ENCODE measurements at places on chromosomes 4 and X. TPM values are rescaled to one million over a fixed set of nuclear protein-coding genes. Genes with fewer than 3 reads are reported as not detected.

DNA sequence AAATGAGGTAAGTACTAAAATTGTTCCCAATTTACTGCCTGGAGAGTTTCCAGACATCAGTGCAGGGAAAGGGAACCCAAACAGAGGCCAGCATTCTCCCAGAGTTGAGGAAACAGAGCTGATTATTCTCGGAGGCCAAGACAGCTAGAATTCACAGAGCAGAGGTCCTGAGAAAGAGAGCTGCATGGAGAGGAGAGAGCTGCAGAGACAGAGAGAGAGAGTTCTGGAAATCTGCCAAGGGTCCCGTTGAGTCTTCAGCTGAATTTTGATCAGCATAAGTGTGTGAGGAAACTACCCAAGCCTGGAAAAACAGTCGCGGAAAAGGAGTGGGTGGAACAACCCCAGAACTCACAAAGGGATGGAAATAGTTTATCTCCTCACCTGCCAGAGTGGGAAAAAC lies 43.8 kb upstream of the GPR173 start:
- H3K36me3 ChIP-seq = no peaks in the 10 kb centered on the region
- no peak overlapping the region for H3K4me3 ChIP-seq
- H3K4me1 ChIP-seq = no peaks in the 10 kb centered on the region
- DNase-seq = no peak

DNA sequence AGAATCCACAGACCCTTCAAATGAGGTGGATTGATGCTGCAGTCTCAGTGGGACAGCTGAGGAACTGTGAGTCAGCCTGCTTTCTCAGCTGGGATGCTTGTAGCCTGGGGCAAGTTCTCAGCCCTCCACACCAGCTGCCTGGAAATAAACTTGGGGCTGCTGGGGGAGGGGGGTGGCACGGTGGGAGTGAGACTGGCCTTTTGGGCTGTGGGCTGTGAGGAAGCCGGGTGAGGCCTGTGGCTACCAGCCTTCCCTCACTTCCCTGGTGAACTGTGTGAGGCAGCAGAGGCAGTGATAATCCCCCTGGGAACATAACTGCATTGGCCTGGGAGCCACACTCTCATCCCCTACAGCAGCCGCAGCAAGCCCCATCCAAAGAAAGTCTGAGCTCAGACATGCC lies 114.5 kb upstream of the GUCY1A1 start:
- H3K4me1 ChIP-seq = no peaks in the 10 kb centered on the region
- H3K27ac ChIP-seq = no peak overlapping the region
- no peak overlapping the region for H3K4me3 ChIP-seq

DNA sequence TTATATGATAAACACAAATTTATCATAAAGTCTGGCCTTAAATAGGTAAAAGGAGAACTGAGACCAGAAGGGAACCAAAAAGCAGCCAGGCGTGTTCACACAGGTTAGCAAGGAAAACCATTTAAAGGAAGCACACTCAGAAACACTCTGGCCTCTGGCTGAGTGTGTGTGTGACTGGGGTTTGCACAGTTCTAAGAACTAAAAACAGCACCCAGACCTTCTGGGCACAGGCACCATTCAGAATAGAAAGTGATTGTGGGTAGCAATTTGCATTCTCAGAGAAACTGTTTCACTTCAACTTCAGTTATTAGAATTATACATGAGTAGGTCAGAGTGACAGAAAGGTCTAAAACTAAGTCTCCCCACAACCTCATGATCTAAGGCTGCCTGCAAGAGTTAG lies 10.0 kb downstream of the GPR82 start:
- H3K4me1 ChIP-seq = no peaks in the 10 kb centered on the region
- H3K36me3 ChIP-seq = no peaks in the 10 kb centered on the region
- DNase-seq = peak; percentile 20
- no peak overlapping the region for H3K27ac ChIP-seq
- no peak overlapping the region for H3K4me3 ChIP-seq

GRCh38 chr4:109590905-109591304 lies 30.9 kb downstream of the MCUB start:
- H3K36me3 ChIP-seq = no peaks in the 10 kb centered on the region
- no peaks in the 10 kb centered on the region for H3K4me1 ChIP-seq
- no peak overlapping the region for H3K27ac ChIP-seq

GRCh38 chr4:159463235-159463634 lies 360.4 kb downstream of the RAPGEF2 start:
- no peaks in the 10 kb centered on the region for H3K27me3 ChIP-seq
- H3K36me3 ChIP-seq = no peaks in the 10 kb centered on the region
- H3K4me1 ChIP-seq = peaks cover 8% of the 10 kb centered on the region
- DNase-seq = no peak
- H3K4me3 ChIP-seq = no peak overlapping the region

DNA sequence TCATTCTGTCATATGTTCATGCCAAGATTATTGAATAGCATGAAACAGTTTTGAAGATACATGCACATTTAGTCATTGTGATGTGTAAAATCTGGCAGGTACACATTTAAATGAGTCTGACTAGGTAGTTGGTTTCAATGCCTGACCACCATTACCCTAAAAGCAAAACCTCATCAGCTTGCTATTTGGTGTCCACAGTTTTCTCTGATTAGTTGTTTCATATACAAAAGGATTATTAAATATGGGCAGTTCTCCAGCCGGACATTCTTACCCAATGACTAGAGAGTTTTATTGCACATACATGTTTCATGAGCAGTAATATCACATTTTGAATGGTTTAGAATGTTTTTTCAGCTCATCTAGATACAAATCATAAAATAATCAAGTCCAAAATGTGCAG lies 23.7 kb downstream of the DCHS2 start:
- no peaks in the 10 kb centered on the region for H3K27me3 ChIP-seq
- no peaks in the 10 kb centered on the region for H3K4me1 ChIP-seq
- H3K27ac ChIP-seq = no peak overlapping the region
- no peaks in the 10 kb centered on the region for H3K36me3 ChIP-seq
- H3K4me3 ChIP-seq = no peak overlapping the region

- H3K4me1 ChIP-seq = no peaks in the 10 kb centered on the region
- no peak overlapping the region for H3K27ac ChIP-seq
- H3K36me3 ChIP-seq = no peaks in the 10 kb centered on the region
Observed at GRCh38 chr4:159516556-159517140, 413.8 kb downstream of the RAPGEF2 start.

DNA sequence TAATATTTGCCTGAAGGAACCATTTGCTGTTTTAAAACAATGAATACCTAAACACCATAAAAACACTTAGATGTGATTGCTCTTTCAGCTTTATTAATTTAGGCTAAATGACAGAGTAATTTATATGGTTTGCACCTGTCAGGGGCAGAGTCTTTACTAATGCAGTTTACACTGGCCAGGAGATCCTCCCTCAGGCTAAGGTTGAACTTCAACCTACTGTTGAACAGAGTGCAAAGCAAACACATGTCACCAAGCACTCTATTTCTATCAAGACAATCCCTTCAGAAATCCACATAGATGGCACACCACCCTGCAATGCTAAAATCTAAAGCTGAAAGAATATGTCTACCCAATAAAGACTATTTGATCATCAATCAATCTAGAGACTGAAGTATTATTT lies 147.3 kb downstream of the KLHL13 start:
- no peak for DNase-seq
- H3K27me3 ChIP-seq = no peaks in the 10 kb centered on the region
- H3K4me3 ChIP-seq = no peak overlapping the region
- H3K4me1 ChIP-seq = no peaks in the 10 kb centered on the region
- H3K36me3 ChIP-seq = no peaks in the 10 kb centered on the region

GRCh38 chrX:50448565-50448964 lies 22.1 kb downstream of the DGKK start:
- H3K27me3 ChIP-seq = no peaks in the 10 kb centered on the region
- H3K36me3 ChIP-seq = no peaks in the 10 kb centered on the region
- no peak for DNase-seq

- H3K4me1 ChIP-seq = no peaks in the 10 kb centered on the region
- no peak overlapping the region for H3K4me3 ChIP-seq
- no peaks in the 10 kb centered on the region for H3K27me3 ChIP-seq
- no peak for DNase-seq
Observed at GRCh38 chr4:172232966-172233365, 419.8 kb downstream of the GALNTL6 start.

GRCh38 chr4:66565801-66566200 lies 895.5 kb upstream of the EPHA5 start:
- no peaks in the 10 kb centered on the region for H3K27me3 ChIP-seq
- no peak overlapping the region for H3K4me3 ChIP-seq
- DNase-seq = no peak
- H3K27ac ChIP-seq = no peak overlapping the region
- no peaks in the 10 kb centered on the region for H3K36me3 ChIP-seq

DNA sequence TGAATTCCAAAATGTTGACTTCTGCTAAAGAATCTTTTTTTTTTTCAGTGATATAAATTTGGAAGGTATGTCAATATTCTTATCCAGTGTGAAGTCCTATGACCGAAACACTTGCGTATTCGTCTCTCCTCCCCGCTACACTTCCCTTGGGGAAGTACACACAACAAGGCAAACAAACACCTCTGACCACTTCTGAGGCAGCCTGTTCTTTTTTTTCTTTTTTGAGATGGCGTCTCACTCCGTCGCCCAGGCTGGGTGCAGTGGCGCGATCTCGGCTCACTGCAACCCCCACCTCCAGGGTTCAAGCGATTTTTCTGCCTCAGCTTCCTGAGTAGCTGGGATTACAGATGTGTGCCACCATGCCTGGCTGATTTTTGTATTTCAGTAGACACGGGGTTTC lies 78.1 kb upstream of the DHRSX start:
- no peak overlapping the region for H3K4me3 ChIP-seq
- no peaks in the 10 kb centered on the region for H3K36me3 ChIP-seq
- peaks cover 6% of the 10 kb centered on the region for H3K4me1 ChIP-seq
- no peak overlapping the region for H3K27ac ChIP-seq

DNA sequence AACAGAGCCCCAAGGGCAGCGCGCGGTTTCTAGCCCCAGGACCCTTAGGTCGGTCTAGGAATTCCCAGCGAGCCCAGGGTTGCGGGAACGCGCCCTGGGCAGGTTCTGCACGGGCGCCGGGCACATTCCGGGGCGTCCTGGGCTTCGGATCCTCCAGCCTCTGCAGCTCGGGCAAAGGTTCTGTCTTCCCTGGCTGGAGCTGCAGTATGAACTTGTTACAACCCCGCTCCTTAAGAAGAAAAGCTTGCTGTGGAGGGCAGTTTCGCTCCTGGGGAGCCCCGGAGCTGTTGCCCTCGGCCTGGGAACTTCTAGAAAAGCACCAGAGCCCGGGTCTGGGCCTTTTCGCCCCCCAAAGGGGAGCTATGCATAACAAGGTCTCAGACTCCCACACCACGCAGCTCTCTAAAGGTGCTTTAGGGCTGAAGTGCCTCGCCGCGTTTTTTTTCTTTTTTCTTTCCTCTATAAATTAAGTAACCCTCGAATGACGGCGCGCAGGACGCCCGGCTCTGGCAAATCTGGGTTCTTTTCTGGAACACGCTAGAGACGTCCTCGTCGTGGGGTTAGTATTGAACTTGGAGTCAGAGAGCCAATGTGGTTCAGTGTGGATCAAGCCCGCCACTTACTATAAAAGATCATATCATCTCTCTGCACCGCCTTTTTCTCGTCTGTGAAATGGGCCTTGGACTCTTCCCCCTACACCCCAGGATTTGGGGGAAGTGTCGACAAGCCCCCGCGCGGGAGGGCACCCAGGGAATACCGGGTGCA lies 5.7 kb downstream of the MSX1 start:
- H3K27ac ChIP-seq = no peak overlapping the region
- H3K4me1 ChIP-seq = peaks cover 13% of the 10 kb centered on the region
- DNase-seq = no peak
- peaks cover 37% of the 10 kb centered on the region for H3K27me3 ChIP-seq
- no peaks in the 10 kb centered on the region for H3K36me3 ChIP-seq
- H3K4me3 ChIP-seq = no peak overlapping the region

- H3K4me1 ChIP-seq = no peaks in the 10 kb centered on the region
- no peak overlapping the region for H3K27ac ChIP-seq
- no peak overlapping the region for H3K4me3 ChIP-seq
- H3K27me3 ChIP-seq = no peaks in the 10 kb centered on the region
Observed at GRCh38 chrX:149871940-149872339, 9.0 kb upstream of the MAGEA8 start.

DNA sequence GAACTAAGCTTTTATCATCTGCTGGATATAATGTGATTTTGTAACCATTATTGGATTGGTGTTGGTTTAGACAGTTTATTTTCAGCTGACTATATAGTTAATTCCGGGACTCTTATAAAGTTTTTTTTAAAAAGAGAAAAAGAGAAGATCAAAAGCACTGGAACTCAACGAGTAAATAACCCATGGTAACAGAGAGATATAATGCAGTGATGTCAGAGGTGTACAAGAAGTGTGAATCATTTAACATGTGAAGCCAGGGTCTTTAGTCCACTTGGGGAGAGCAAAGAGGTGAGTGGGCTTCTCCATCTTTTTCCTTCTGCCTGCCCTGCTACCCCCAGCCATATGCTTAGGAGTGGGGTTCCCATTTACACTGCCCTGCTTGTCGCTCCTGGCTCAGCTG lies 3.2 kb downstream of the TMEM165 start:
- peak overlapping the region; percentile 89 for H3K27ac ChIP-seq
- no peaks in the 10 kb centered on the region for H3K36me3 ChIP-seq
- DNase-seq = no peak
- peaks cover 22% of the 10 kb centered on the region for H3K4me1 ChIP-seq
- H3K27me3 ChIP-seq = no peaks in the 10 kb centered on the region

- no peak for DNase-seq
- H3K27me3 ChIP-seq = no peaks in the 10 kb centered on the region
- no peaks in the 10 kb centered on the region for H3K4me1 ChIP-seq
- no peak overlapping the region for H3K27ac ChIP-seq
- no peak overlapping the region for H3K4me3 ChIP-seq
Observed at GRCh38 chrX:15977644-15978043, 123.0 kb upstream of the AP1S2 start.

GRCh38 chr4:182695009-182695408 lies 222.2 kb downstream of the DCTD start:
- no peaks in the 10 kb centered on the region for H3K27me3 ChIP-seq
- H3K4me3 ChIP-seq = no peak overlapping the region
- no peak overlapping the region for H3K27ac ChIP-seq
- no peaks in the 10 kb centered on the region for H3K4me1 ChIP-seq
- no peaks in the 10 kb centered on the region for H3K36me3 ChIP-seq

- no peaks in the 10 kb centered on the region for H3K27me3 ChIP-seq
- no peaks in the 10 kb centered on the region for H3K36me3 ChIP-seq
- no peaks in the 10 kb centered on the region for H3K4me1 ChIP-seq
- DNase-seq = no peak
- H3K4me3 ChIP-seq = no peak overlapping the region
Observed at GRCh38 chrX:43446752-43447151, 209.3 kb upstream of the MAOA start.

GRCh38 chrX:140391313-140391712 lies 113.6 kb downstream of the SOX3 start:
- H3K36me3 ChIP-seq = no peaks in the 10 kb centered on the region
- DNase-seq = no peak
- H3K27me3 ChIP-seq = no peaks in the 10 kb centered on the region
- no peak overlapping the region for H3K4me3 ChIP-seq
- H3K27ac ChIP-seq = no peak overlapping the region

- H3K27ac ChIP-seq = peak overlapping the region; percentile 68
- no peaks in the 10 kb centered on the region for H3K36me3 ChIP-seq
- peak; percentile 81 for DNase-seq
Observed at GRCh38 chr4:41590591-41590990, 52.6 kb downstream of the LIMCH1 start.

ANTXR2 gene
- total RNA-seq = 46.1 TPM

PABPC1L2A gene
- total RNA-seq = not detected

GLRB gene
- total RNA-seq = 1.0 TPM

USP26 gene
- total RNA-seq = not detected

LEF1 gene
- total RNA-seq = 14.9 TPM

MBNL3 gene
- total RNA-seq = 23.8 TPM

PJA1 gene
- total RNA-seq = 60.0 TPM

PTTG2 gene
- total RNA-seq = not detected

DDIT4L gene
- 1.7 TPM for total RNA-seq

MAOA gene
- total RNA-seq = 300 TPM

PCDH11X gene
- 2.2 TPM for total RNA-seq

TACC3 gene
- 10.3 TPM for total RNA-seq

PPP4R3C gene
- total RNA-seq = not detected

INPP4B gene
- total RNA-seq = 14.5 TPM

Data from thyroid gland (tissue), 4 donors.